ENCODE measurements at places on chromosomes 5 and 9.

DNA sequence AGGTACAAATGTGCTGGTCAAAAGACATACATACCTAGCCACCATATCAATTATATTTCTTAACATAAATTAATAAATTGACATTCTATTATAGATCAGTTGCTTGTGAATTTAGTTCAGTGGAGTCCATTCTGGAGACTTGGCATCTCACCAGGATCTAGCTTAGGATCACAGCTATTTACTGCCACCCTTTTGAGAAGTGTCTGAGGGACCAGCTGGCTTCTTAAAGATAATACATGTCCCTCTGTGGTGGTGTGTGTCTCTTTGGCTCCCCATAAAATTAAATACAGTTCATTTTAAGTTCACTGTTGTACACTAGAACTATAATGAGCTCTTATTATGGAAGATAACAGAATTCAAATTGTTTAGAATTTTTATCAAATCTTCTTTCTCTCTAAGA, 290.7 kb downstream of the PRELID2 start:
- no peak for DNase-seq

- no peak for DNase-seq
These were observed 10.7 kb upstream of the COL5A1 start for GRCh38 chr9:134630861-134631260.

GRCh38 chr9:98973171-98973570, 29.5 kb downstream of the COL15A1 start:
- DNase-seq = no peak

- DNase-seq = no peak
These were observed 522.4 kb upstream of the TLE4 start for GRCh38 chr9:79049371-79049770.

DNA sequence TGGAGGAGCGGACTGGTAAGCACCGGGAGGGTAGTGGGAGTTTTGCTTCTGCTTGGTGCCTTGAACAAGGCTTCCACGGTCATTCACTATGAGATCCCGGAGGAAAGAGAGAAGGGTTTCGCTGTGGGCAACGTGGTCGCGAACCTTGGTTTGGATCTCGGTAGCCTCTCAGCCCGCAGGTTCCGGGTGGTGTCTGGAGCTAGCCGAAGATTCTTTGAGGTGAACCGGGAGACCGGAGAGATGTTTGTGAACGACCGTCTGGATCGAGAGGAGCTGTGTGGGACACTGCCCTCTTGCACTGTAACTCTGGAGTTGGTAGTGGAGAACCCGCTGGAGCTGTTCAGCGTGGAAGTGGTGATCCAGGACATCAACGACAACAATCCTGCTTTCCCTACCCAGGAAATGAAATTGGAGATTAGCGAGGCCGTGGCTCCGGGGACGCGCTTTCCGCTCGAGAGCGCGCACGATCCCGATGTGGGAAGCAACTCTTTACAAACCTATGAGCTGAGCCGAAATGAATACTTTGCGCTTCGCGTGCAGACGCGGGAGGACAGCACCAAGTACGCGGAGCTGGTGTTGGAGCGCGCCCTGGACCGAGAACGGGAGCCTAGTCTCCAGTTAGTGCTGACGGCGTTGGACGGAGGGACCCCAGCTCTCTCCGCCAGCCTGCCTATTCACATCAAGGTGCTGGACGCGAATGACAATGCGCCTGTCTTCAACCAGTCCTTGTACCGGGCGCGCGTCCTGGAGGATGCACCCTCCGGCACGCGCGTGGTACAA, 556 bp downstream of the PCDHGC3 start:
- DNase-seq = no peak

DNA sequence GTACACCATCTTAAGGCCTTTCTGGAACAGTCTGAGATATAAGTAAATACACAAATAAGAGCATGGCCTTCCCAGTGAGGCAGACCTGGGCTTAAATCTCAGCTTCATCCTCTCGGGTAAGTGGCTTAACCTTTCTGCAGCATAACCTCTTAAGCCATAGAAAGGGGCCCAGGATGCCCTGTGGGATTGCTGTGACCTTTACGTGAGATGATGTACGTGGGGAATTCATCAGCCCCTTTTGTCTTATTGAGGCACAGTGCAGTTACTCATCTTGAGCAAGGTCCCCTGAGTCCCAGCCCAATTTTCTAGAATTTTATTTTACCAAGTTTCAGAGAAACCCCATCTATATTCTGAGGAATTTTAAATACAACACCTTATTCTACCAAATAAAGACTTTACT, 92.2 kb downstream of the PDE8B start:
- DNase-seq = no peak

DNA sequence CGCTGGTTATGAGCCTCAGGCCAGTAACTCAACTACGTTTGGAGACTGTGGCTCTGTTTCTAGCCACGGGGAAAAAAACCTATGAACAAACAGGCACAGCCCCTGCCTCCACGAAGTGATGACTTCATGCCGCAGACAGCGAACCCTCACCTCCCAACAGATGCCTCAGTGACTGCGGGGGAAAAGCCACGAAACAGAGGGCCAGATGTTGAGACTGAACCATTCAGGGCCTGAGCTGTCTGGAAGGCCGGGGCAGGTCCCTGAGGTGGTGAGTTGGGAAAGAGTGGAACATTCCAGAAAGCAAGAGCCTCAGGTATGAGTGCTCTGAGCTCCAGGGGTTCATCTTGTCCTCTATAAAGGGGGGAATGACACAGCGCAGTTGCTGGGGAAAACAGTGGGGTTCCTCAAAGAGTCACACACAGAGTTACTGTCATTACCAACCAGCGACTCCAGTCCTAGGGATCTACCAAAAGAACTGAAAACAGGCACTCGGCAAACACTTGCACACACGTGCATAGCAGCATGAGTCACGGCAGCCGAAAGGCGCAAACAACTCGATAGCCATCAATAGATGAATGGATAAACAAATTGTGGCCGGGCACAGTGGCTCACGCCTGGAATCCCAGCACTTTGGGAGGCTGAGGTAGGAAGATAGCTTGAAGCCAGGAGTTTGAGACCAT, 15.3 kb downstream of the PLPP7 start:
- DNase-seq = no peak

DNA sequence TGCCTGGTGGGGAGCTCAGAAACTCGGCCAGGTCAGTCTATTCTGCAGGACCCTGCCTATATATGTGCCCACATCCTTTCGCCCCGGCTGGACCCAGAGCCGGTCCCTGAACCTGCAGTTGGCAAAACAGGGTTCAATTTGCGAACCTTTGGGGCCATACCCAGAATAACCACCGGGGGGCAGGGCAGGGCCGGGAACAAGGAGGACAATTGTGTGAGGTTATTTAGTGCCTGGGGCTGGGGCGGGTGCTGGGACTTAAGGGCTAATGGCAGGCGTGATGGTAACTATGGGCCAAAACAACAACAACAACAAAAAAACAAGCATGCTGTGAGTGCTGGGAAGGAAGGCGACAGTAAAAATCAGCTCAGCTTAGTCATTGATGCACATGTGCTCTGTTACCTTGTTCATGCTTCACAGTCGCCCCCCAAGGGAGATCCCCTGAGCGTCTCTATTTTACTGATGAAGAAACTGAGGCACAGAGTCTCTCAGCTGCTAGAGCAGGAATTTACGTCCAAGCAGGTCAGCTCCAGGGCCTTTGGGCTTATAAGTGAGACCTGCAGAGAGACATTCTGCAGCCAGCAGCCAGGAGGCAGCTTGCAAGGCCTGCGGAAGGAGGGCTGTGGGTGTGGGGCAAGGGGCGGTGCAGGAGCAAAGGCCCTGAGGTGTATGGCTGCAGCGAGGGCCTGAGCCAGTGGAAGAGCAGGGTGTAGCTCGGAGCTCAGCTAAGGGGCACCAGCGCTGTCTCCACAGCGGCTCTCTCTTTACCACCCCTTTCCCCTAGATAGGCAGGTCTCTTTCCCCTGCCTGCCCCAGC, 106.0 kb downstream of the PHF2 start:
- peak; percentile 33 for DNase-seq

DNA sequence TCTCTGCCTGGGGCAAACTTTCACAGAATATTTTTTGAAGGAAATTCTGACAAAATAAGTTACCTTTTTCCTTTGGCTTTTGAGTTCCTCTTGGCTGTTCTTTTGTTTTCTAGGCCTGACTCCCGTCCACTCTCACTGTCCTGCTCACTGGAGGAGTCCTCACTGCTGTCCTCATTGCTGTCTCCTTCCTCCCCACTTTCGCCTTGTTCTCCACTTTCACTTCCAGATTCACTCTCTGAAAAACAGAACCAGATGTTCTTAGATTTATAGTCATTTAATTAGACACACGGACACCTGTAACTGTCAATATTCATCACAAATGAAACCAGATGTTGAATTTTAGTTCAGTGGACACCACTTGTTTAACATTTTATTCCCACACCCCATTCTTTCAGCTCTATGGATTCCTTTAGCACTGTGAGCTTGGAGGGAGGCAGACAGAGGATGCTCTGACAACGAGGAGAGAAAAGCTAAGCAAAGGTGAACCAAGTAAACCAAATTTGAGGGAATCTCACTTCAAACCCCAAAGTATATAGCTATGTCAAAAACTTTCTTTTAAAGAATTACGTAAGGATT, 180.7 kb downstream of the AP3B1 start:
- DNase-seq = peak; percentile 4

- DNase-seq = no peak
These were observed 110.1 kb upstream of the ABCA1 start for GRCh38 chr9:105038051-105038450.

- DNase-seq = no peak
These were observed 18.0 kb downstream of the AMBP start for GRCh38 chr9:114060070-114060469.

DNA sequence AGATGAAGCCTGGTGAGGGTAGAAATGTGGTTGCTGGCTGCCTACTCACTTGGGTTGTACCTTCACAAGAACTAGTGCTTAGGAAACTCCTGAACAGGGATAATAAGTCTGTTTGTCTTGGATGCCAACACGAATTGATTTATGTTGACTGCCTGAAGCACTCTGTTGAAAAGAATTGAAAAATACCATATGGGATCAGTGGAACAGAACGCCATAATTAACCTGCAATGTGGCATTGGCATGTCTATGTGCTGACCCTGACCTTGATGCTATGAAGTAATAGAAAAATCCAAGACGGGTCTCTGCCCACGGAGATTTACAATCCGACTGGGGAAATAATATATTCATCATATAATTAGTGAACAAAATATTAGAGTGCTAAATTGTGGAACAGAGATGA, 10.5 kb downstream of the LIX1 start:
- no peak for DNase-seq

GRCh38 chr5:122142480-122143164, 13.3 kb downstream of the ZNF474 start:
- no peak for DNase-seq

- DNase-seq = no peak
These were observed 171.5 kb upstream of the ATP10B start for GRCh38 chr5:161023551-161023950.

DNA sequence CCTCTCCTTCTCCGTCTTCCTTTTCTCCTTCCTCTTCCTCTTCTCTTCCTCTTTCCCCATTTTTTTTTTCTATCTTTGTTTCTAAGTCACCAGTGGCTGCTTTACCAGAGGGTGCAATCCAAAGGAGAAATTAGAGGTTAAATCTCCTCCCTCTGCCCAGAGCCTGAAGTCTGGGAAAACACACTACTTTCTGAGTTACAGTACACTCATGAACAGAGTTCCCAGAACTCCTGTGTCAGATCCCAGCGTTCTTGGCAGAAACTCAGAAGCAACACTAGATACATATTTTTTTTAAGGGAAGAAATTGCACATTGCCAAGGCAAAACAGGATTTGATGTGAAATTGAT, 189.0 kb downstream of the SNCAIP start:
- no peak for DNase-seq

GRCh38 chr5:59390074-59390659, 503.4 kb downstream of the PDE4D start:
- DNase-seq = no peak

GRCh38 chr5:17185773-17186172, 31.7 kb upstream of the BASP1 start:
- DNase-seq = no peak

GRCh38 chr5:115022303-115022702, 147.4 kb downstream of the TRIM36 start:
- no peak for DNase-seq

GRCh38 chr9:99533421-99533820, 288.3 kb upstream of the NR4A3 start:
- DNase-seq = no peak

DNA sequence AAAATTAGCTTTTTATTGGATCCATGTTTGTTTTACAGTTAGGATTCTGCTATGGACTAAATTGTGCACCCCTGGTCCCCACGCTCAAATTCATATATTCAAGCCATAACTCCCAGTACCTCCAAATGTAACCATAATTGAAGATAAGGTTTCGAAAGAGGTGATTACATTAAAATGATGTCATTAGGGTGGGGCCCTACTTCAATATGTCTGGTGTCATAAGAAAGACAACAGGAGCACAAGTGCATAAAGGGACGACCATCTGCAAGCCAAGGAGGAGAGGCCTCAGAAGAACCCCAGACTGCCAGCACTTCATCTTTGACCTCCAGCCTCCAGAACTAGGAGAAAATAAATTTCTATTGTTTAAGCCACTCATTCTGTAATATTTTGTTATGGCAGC, 7.4 kb upstream of the HNRNPA0 start:
- no peak for DNase-seq

- DNase-seq = no peak
These were observed 17.4 kb upstream of the SCAI start for GRCh38 chr9:125160750-125161149.

GRCh38 chr9:93612796-93613154, 36.4 kb downstream of the PHF2 start:
- DNase-seq = no peak

DNA sequence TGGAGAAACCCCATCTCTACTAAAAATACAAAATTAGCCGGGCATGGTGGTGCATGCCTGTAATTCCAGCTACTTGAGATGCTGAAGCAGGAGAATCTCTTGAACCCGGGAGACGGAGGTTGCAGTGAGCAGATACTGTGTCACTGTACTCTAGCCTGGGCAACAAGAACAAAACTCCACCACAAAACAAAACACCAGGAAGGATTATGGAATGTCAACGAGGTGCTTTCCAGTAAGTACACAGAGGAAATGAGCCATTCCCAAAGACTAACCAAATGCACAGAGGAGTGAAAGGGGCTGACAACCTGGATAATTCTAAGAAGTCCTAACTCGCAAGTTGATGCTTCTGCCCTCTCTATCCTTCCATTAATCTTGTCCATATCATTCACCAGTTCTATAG, 126.1 kb upstream of the RETREG1 start:
- no peak for DNase-seq

- DNase-seq = no peak
These were observed 74.8 kb upstream of the RXRA start for GRCh38 chr9:134251296-134252069.

- DNase-seq = no peak
These were observed 13.1 kb downstream of the PSD2 start for GRCh38 chr5:139808481-139809330.

- DNase-seq = peak; percentile 44
These were observed 4.1 kb upstream of the KCNMB1 start for GRCh38 chr5:170393235-170393634.

DNA sequence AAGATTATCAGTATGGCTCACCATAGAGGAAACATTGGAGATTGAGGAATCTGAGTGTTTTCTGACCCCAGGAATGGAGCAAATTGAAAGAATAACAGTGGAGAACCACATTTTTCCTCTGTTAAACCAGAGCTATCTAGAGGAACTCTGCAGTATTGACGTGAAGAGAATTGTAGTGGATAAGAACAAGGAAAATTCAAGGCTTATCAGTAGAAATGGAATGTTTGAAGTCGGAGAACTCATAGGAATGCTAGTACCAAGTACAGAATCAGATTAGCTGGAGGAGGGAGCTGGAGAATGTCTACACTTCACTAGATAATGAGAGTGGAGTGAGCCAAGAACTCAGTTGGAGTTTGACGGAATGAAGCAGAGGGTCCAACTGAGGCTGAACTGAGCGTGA, 50.3 kb downstream of the SNCAIP start:
- no peak for DNase-seq
